ENCODE measurements at places on chromosomes 3 and 15.

DNA sequence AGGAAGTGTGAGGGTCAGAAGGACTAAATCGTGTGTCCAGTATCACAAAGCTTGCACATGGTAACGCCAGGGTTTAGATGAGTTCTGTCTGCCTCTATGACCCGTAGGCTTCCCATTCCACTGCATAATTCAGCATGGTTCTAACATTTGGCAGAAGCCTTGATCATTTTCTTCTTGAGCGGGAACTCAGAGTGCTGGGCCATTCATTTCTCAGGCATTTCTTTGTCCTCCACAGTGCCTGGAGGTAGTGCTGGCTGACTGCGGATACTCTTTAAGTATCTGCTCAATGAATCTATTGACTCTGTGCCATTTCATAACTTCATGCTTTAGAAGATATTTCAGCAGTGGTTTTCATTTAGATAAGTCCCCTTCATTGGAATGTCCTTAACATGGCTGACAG, 370.2 kb downstream of the EPHB1 start:
- no peak for DNase-seq

DNA sequence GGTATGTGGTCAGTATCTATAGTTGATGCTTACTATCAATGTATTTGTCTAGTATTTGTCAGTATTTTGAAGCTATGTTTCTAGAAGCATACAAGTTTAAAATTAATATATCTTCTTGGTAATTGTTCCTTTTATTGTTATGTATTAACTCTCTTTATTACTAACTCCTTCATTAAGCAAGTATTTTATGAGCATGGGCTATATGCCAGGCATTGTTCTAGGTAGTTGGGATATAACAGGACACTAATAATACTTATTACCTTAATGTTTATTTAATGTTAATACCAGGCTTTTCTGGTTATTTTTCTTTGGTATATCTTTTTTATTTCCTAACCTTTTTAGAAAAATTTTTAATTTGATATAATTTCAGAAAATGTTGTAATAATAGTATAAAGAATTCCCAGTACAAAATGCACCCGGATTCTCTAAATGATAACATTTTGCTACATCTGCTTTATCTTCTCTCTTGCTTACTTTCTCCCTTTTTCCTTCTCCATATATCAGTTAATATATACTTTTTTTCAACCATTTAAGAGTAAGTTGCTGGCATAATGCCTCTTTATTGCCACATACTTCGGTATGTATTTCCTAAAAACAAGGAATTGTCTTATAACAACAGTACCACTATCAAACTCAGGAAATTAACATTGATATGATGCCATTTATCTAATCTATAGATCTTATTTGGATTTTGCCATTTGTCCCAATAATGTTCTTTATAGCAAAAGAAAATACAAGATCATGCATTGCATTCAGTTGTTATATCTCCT, 30.9 kb downstream of the LRRC49 start:
- DNase-seq: no peak

DNA sequence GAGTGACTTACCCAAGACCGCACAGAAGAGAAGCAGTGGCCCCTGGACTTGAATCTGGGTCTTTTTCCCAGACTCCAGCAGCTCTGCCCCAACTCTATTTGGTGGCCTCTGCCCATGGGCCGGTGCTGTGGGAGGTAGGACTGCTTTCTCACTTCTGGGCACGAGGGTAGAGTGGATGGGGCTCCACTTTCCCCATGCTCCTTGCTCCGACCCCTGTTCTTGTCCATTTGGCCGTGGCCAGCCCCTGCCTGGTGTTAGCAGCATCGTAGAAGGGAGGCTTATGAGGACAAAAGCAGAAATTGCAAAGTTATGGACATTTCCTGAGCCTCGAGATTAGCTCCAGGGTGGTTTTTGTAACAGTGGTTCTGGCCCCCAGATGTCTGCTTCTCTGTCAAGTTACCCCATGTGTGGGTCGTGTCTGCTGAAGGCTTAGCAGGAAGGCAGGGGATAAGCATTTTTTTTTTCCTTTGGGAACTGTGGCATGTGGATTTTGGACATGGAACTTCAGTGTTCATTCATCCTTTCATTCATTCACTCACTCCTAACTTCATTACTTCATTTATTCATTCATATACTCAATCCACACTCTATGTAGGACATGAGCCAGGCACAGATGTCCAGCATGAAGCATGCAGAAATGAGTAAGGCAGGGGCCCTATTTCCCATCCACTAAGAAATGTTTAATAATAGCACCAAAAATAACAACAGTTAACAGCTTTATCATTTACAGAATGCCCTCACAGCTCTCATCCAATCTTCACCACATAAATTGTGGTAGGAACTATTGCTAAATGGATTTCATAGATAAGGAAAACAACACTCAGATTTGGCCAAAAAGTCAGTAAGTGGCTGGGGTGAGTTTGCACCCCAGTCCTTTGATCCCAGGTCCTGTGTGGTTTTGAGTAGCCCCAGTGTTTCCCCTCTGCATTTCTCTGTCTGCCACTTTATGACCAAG, 180.5 kb downstream of the OPA1 start:
- no peak for DNase-seq

- DNase-seq: no peak
Measured at GRCh38 chr3:70519913-70520659, 207.6 kb upstream of the MDFIC2 start.

DNA sequence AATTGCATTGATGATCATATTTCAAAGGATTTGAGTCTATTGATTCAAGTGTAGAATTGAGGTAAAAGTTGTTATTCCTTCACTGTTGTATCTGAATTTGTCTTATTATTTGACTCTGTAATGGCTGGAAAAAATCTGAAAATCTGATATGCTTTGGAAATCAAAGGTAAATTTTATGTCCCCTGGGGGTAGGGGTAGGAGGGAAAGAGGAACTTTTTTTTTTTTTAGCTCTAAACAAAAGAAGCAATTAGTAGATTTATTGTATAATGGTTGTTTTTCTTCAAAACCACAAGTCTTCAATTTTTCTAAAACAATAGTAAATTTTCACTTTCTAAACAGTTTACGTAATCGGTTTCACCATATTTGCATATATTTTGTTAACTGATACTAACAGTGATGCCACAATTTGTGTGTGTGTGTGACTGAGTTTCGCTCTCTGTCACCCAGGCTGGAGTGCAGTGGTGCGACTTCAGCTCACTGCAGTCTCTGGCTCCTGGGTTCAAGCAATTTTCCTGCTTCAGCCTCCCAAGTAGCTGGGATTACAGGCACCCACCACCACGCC, 91.7 kb upstream of the GOLGA6L4 start:
- DNase-seq: no peak

GRCh38 chr15:63712828-63713520, 115.8 kb downstream of the FBXL22 start:
- DNase-seq: no peak

DNA sequence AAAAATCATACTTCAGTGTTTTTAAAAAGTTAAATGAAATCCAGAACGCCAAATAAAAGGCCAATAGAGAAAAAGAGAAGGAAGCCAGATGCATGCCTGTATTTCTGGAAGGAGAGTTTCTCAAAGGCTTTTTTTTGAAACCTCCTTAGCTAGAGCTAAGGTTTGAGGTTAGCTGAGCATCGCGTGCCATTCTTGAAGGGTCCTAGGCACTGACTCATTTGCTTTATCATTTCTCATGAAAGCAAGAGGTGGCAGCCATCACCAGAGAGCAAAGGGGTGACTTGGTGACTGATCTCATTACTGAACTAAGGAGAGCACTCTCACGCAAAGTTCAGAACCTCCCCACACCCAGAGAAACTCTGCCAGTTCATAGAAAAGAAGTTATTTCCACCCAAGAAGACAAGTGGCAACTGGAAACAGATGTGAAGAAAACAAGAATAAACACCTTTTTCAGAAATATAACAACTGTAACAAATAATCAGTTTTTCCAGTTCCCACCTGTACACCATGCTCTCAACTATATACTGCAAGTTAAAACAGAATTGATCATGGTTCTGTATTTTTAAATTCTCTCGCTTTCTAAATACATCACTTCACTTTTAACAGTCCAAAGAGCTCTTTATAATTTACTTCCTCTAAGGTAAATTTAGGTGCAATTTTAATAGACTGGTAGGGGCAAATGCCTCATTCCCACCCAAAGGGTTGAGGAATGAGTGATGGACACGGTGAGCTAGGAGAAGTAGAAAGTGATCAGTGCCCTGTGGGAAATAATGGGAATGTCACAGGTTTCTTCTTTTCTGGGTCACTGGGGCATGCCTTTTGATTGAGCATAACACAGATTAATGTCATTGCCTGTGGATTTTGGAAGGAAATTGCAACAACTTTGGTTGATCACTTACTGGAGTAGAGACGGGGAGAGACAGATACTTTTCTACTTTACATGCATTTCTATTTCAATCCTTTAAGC, 24.7 kb downstream of the GPR15 start:
- DNase-seq: no peak

GRCh38 chr3:172159376-172159775, 120.0 kb downstream of the FNDC3B start:
- DNase-seq: no peak

DNA sequence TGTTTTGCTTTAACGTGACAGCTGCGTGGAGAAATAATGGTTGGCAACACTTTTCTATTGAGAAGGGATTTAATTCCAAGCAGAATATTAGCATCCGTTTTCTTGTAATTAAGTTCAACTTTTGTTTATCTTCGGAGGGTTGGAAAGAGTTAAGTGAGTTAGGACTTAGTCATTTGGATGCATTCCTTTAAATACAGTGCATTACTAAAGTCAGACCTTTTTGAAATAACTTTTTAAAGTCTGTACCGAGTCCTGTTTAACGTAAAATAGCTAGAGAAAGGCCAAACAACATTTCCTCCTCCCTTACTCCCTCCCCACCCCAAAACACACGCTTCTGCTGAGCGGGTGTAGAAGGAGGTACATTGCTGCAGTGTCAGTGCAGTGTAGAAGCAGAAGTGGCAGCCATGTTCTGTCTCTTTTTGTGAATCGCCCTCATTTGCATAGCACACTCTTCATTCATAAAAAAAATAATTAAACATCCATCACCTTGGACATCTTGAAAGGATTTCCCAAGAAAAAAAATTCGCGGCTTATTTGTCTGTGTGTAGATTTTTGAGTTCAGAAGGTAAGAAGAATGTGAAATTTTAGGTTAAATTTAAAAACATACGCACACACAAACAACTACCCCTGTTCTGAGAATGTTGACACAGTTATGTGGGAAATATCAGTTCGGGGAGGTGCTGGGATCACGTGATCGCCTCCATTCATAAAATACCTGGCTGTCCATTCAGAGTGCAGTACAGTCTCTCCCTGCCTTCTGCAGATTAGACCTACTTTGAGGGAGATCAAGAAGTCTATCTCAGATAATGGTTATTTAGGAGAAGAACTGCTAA, 1.6 kb downstream of the SPRED1 start:
- peak; percentile 61 for DNase-seq

GRCh38 chr15:47333734-47334133, 383.6 kb upstream of the SEMA6D start:
- DNase-seq: no peak

DNA sequence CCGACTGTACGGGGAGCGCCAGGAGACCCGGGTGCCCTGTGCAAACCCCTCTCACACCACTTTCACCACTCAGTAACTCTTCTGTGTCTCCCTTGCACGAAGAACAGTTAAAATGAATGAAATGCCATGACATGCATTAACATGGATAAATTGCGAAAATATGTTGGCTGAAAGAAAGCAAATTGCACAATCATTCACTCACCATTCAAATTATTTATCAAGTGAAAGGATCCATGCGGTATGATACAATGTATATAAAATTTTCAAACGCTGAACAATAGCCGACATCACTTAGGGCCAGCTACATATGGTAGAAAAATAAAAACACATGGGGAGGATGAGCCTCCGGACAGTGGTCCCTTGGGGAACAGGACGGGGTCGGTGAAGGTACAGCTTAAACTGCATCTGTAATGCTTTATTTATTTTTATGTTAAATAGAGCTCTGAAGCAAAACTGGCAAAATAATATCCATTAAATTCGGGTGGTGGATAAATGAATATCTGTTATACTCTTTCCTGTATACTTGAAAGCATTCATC, 45.9 kb downstream of the SLC12A8 start:
- DNase-seq: no peak

- DNase-seq: no peak
Measured at GRCh38 chr3:181730934-181731333, 19.2 kb downstream of the SOX2 start.

DNA sequence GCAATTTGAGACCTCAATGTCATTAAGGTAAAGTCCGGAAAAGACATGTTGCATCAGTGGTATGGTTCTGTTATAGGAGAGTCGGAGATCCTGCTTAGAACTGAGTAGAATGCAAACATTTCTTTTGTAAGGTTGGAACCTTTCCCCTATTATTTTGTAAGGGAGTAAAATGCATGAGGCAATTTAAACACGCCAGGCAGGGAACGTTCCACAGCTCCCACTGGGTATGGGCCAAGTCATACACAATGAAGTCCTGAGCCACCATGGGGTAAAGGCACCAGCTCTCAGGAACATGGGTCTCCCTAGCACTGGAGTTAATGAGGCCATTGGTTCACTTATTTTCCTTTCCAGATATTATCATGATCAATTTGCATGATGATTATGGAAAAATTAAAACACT, 116.6 kb upstream of the NR2F2 start:
- DNase-seq: no peak

DNA sequence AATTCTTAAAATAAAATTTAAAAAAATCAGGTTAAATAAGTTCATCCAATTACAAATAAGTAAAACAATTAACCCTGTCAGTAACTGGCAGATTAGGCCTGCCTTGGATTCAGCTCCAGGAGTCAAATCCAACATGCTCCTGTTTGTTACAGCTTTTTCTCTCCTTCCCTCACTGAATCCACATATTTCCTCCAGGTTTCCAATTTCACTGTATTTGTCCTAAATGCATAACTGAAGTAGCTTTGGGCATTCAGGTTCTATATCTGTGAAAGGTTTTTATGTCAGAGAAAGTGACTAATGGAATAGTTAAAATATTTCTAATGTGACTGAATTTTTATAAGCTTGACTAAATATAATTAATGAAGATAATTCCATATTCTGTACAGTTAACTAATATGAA, 79.7 kb downstream of the IFT80 start:
- DNase-seq: no peak

DNA sequence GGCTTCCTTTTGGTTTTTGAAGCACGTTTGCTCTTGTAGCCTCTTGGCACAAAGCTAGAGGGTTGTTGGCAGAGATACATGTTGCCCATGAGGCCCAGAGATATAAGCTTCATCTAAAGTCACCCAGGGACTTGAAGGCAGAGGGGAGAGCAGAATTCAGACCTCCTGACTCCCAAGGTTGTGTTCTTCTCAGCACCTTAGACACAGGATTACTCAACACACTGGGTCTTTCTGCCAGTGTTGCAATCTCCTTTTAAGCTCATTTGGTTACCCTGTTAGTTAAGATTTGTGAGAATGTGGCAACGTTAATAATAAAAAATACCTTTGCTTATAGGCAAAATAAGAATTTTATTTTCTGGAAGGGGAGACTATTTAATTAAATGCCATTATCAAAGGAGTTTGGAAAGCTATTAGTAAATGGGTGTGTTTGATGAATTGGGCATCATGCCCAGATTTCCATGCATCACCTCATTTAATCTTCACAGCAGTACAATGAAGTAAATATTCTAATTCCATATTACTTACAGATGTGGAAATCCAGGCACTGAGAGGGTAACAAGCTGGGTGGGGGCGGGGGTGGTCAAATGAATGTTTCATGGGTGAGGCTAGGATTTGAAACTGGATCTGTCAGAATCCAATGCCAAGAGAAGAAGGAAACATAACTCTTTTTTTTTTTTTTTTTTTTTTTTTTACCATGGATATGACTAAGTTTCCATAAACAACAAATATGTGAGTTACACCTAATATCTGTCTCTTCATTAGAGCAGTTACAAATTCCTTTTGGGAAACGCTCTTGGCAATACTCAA, 183.3 kb downstream of the NR1D2 start:
- DNase-seq: no peak

Measured in T47D (cell line).